H54 (cell line): ENCODE measurements at places on chromosomes 5 and 9.

DNA sequence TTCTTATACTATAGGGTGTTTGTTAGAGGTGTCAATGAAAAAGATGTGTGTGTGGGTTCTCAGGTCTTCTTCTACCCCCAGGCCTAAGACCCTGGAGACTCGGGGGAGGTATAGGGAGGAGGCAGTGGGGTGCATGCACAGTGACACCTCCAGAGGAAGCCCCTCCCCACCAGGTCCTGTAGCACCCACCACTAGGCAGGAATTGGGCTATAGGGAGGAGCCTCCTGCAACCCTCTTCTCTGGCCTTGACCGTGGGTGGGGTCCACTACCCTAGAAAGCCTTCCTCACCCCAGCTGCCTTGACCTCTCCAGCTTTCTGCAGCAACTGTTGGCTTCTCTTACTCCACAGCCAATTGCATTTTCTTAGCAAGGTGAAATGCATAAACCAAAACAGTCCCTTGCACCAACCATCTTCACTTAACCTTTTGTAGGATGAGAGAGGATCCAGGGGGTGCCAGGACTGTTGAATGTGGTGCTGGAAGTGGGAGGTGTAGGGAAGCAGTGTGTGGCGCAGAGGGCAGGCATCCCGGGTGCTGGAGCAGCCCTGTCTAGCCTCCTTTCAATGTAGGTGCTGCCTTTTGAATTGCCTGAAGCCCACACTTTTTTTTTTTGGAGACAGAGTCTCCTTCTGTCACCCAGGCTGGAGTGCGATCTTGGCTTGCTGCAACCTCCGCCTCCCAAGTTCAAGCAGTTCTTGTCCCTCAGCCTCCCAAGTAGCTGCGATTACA lies 128.5 kb downstream of the RGS3 start:
- DNase-seq: no peak

- no peak for DNase-seq
These were observed 8.7 kb upstream of the RANBP6 start for GRCh38 chr9:6024035-6024554.

GRCh38 chr9:78985084-78985738 lies 586.6 kb upstream of the TLE4 start:
- no peak for DNase-seq

DNA sequence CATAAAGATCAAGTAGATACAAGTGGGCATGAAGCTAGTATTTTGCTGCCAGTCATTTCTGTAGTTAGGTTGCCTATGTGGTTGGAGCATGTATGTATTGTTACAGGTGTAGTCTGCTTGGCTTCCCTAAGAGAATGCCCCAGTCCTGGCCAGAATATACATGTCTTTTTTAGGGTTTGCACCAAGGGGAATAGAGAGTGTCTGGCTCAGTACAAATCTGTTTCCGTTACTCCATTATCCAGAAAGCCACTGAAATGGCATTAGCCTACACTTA lies 23.2 kb downstream of the TGFBR1 start:
- no peak for DNase-seq

GRCh38 chr5:113757508-113757907 lies 244.0 kb downstream of the YTHDC2 start:
- no peak for DNase-seq

DNA sequence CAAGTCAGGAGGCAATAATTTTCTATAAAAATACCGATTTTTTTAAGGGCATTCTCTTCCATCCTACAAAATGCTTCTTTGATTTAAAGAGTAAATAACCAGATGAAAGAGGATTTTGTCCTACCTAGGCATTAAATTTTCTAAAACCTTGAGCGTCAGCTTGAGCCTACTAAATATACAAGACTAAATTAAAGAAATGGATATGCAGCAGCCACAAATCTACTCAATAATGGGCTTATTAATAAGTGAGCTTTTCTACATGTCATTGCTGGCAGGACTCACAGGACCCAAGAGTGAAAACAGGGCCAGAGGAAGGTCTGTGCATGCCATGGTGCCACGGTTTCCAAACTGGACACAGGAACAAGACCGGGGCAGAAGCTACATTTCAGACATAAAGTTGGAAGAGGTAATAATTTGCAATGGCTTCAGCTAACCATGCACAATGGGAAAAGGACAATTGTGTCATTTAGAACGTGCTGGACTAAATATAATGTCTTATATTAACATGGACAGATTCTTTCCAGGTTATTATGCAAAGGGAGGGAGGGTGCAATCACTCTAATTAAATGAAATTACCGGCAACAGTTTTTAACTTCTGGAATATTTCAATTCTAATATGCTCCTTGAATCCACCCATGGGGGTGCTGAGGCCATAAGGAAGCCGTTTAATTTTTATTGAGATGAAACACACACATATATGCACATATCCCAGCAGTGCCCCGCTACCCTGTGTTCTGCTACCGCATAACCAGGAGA lies 5.2 kb downstream of the WHRN start:
- DNase-seq: no peak

DNA sequence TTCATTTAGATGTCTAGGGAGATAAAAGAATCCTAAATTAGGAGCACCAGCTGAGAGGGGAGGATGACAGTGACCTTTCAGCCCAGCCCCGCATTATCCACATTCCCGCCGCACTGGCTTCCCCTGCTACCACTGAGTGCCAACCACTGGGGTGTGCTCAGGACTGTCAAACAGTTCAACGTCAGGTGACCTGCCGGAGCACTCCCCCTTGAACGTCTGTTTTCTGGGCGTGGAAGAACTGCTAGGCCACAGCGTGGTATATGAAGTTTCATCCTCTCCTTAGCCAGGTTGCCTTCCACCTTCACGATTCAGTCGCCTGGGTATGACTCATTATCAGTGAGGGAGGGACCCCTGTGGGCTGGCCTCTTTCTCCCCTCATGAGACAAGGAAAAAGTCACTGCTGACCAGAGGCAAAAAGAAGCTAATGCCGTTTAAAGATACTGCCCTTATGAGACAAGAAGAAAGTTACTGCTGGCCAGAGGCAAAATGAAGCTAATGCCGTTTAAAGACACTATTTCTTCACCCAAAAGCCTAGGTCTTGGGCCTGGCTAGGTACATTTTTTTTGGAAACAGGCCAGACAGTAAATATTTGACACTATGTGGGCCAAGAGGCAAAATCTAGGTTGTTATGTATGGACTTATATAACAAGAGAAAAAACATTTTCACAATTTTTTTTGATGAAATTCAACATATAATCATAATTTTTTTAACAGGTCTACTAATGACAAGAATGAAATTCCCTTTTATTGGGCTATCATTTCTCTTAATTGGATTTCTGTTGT lies 4.6 kb downstream of the NMRK1 start:
- DNase-seq: no peak

DNA sequence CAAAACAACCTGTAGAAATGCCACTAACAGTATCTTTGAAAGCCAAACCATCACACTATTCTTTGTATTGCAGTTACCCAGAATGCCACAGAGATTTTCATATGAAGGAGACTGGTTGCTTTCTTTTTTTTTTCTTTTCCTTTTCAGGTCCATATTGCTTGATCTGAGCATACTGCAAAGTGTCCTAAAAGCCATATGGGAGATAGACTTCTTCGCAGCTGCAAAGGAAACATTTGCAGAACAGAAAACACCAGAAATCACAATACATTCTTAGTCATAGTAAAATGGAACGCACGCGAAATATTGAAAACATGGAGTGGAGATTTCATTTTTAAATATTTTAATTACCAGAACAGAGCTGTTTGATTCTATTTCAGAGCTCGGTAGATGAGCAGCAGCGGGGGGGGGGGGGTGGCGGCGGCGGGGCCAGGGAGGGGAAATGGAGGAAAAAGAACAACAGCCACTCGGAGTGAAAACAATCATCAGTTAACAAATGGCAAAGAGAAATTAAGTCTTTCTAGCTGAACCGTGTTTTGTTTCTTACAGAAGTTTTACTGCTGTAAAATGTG lies 284.1 kb downstream of the NFIB start:
- DNase-seq: no peak

GRCh38 chr9:109110329-109111021 lies 9.3 kb downstream of the TMEM245 start:
- DNase-seq: no peak

GRCh38 chr9:27600256-27600655 lies 27.0 kb upstream of the C9orf72 start:
- DNase-seq: no peak

- no peak for DNase-seq
These were observed 19.4 kb downstream of the FPGS start for GRCh38 chr9:127822108-127822507.

DNA sequence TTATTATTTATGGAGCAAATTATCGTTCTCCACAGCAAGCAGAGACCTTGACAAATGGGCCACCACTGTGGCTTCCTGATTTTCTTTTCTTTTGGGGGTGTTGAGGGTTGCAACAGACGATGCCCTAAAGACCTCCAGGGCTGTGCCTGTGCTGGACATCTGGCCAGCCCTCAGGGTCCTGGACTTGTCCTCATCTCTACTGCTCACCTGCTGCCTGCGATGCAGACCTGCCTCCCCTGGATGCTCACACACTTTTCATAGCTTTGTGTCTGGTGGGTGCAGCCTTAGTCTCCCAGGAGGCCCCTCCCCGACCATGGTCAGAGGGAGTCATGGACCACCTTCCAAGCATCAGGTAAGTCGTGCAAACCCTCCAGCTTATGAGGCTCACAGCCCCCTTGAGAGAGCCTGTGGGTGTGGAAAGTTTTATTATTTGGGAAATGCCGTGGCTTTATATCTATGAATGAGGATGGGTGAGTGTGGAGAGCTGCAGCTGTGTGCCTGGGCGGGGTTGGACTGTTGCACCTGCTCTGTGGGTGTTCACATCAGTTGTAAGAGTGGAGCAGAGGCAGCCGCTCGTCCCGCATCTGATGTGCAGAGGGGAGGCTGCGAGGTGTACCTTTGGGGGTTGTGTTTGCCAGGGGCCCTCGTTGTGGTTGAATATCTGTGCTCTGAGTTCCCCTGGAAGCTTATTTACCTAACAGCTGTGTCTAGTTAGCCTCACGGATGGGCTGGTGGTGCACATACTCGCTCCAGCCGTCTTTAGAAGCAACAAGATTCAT lies 126.3 kb upstream of the IRX4 start:
- DNase-seq: no peak

GRCh38 chr5:35518104-35518503 lies 99.6 kb upstream of the SPEF2 start:
- DNase-seq: no peak

DNA sequence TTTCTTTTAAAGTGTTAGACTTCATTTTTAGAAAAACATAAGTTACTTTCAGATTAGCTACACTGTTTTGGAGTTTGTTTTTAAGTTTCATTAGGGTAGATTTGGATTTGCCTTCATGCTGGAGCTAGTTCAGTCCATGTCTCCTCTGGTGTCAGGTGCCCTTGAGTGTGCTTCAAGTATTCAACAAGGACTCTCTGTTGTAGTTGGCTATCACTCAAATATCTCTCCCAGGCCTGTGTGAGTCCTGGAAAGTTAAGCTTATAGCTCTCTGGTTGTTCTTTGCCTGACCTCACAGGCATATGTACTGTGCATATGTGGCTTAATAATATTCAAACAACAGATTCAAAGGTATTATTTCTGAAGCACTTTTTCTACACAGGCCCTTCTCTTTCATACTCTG lies 45.4 kb downstream of the PTBP3 start:
- DNase-seq: no peak

- DNase-seq: no peak
These were observed 277.4 kb downstream of the KIF4B start for GRCh38 chr5:155290937-155291336.

DNA sequence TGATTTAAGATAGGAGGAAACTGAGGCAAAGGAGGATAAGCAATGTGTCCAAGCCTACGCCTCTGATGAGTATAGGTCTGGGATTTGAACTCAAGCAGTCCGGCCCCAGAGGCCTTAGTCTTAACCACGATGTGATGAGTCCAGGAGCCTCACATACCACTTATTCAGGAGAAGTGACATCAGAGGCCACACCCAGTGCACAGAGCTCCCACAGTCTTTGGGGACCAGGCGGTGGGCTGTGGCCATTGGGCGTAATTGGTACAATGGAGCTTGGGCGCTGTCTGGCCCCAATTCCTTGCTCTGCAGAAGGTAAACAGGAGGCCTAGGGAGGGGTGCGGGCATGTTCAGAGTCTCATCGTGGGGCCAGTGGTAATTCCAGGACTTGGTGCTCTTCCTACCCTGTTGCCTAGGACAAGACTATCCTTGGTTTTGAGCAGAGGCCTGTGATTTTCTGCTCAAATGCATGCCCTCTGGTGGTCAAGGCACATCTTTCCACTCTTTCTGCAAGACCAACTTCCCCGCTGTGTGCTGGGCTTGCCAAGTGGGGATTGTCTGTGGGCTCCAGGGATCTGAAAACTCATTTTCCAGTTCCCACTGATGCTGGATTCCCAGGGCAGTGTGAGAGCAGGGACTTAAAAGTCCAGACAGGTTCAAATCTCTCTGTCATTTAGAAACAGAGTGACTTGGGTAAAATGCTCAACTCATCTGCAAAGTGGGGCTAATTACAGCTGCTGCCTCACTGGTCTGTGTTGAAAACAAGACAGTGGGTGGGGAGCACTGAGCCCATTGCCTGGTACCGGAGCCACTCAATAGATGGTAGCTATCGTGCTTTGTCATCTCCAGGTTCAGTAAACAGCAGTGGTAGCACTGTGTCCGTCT lies 15.8 kb downstream of the NDST1 start:
- no peak for DNase-seq

DNA sequence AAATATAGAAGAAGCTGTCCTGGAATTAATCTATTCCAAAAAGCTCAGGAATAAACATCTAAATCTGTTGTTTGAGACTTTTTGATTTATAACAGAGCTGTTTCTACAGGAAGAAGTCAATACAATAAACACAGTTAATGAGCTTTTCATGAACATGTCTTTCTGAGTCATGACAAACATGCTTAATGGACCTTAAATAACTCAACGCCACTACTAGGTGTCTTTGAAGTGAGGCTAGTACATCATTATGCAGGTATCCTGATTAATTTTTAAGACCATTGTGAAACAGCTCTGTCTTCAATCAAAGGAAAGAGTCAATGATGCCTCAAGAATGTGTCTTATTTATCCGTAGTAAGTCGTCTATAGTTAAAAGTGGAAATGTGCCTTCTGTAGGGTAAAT lies 131.6 kb downstream of the GABRB2 start:
- no peak for DNase-seq

DNA sequence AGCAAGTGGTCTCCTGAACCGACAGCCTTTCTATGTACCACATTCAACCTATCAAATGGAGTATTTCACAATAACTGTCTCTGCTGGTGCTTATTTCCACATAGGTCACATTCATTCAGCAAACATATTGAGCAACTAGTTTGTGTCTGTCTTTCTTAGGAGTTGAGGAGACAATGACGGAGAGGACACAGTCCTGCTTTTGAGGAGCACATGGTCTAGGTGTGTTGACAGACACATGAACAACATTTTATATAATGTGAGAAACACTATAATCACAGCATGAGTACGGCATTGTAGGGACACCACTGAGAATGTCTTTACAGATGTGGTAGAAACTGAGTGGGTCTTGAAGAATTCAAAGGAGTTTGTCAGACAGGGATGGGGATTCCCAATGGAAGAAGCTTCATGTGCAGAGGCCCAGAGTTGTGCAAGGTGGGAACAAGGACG lies 28.5 kb downstream of the NFIL3 start:
- DNase-seq: no peak

DNA sequence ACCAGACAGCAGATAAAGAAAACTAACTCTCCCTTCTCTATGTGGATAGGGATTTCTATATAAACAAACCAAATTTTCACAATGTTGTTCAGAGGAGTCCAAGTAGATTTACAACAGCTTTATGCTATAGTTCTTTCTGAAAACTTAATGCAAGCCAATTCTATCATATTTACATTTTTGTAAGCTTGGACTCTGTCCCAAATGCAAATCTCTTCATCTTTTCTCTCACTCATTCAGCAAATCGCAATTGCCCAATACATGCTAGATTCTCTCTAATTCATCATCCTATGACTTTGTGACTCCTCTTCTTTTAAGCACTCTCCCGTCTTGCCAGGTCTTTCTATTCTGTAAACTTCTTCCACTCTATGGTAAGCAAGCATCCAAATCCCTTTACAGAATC lies 39.1 kb upstream of the UGT3A2 start:
- no peak for DNase-seq
